NCI-H1694 treated with DMSO at 0.1 percent for 48 hours (cell line): ENCODE measurements at places on chromosomes 4 and X.

DNA sequence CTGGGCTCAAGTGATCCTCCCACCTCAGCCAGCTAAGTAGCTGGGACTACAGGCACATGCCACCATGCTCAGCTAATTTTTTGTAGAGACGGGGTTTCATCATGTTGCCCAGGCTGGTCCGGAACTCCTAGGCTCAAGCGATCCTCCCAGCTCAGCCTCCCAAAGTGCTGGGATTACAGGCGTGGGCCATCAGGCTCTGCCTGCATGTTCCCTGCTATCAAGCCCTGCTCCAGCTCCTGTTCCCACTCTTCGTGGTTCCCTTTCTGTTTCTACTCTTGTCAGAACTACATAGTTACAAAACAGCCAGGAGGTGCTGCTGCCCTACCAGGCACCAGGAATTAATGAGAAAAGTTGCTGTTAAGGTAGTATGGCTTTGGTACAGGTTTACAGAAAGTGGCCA lies 8.7 kb downstream of the TIMP1 start:
- DNase-seq, result no peak

- no peak for DNase-seq
These were observed 695 bp upstream of the PIGA start for GRCh38 chrX:15336023-15336413.

GRCh38 chr4:38560340-38560739 lies 103.7 kb upstream of the KLF3 start:
- DNase-seq, result no peak

GRCh38 chr4:75940692-75941253 lies at the start of gene NAAA:
TSS of gene NAAA (minus strand) at chr4:75941013. CDS start at chr4:75940949, 64 bp downstream.
- DNase-seq, result peak; percentile 42

DNA sequence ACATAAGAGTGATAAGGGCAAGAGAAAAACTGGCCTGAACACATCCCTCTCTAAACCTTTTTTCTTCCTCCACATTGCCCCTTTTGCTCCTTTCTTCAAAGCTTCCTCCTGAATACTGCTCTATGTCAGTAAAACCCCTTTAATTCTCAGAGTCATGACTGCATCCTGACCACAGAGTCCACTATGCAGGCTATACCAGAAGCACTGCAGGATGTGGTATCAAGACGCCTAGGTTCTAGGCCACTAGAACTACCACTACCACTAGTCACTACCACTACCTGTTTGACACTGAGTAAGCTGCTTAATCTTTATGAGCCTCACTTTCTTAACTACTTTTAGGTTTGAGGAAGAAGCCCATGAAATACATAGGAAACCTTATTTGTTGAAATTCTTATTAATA lies 38.7 kb downstream of the ARHGEF9 start:
- DNase-seq, result no peak

- DNase-seq, result no peak
These were observed 13.9 kb upstream of the SCML2 start for GRCh38 chrX:18368402-18368801.

GRCh38 chrX:111123125-111123524 lies 27.1 kb downstream of the PAK3 start:
- no peak for DNase-seq

- no peak for DNase-seq
These were observed 1.7 kb downstream of the EVC2 start for GRCh38 chr4:5706486-5707290.

- DNase-seq, result no peak
These were observed 214.9 kb downstream of the GASK1B start for GRCh38 chr4:157957905-157958304.
